ENCODE measurements at places on chromosomes 2 and 18.
A peak's percentile ranks its signal among the peaks of the same experiment; 100 is the strongest.

DNA sequence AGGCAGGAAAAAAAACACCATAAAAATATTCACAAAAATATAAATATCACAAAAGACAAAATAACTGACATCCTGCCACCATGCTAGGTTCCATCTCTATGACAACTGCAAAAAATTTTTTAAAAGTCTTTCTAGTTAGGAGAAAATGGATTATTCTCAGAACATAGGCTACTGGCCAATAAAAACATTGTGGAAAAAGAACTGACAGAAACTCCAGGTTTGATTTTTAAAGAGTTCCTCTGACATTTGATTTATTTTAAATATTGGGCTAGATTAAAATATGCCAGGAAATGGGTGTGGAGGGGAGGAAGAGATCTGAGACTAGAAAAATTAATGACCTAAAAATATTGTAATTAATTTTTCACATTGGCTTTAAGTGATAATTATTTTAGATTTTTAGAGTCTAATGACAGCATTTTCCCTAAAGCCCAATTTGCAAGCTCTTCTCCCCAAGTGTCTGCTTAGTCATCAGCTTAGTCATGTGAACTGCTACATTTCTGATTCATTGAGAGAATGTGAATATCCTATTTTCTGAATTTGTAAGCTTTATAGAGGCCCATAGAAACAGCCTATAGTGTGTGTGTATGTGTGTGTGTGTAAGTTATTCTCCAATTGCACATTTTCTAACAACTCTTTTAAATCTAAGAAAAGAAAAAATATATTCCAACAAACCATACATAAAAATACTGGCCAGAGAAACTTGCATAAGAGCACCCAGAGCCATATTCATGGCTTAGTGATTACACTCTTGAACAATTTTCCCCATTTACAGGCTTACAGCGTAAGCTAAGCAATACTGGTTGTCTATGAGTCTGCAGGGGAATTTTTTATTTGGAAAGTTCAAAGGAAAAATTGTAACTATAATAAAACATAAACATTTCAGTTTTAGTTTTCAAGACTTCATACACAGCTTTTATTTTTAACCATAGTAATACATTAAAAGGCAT, 48.4 kb downstream of the TMEFF2 start:
- DNase-seq = peak; percentile 65

- no peak for DNase-seq
Observed at GRCh38 chr2:105381101-105381668, 17.7 kb downstream of the FHL2 start.

GRCh38 chr2:178502751-178503150, 22.5 kb downstream of the PLEKHA3 start:
- DNase-seq = no peak

GRCh38 chr2:168727904-168728470, 74.5 kb upstream of the NOSTRIN start:
- DNase-seq = no peak

DNA sequence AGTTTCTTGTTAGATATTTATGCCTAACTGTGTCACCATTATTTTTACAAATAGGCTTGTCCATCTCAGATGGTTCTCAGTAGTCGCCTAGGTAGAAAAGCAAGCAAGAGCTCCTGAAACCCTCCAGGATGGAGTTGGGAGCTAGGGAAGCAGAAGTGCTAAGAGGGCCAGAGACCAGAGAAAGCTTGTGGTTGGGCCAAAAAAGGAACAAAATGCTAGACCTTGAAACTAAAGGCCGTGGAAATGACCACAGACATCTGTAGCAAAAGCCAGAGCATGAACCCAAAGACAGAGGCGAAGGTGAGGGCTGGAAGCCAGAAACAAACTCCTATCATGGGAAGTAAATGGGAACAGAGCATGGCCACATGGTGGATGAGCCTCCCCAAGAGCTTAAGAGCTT, 29.9 kb upstream of the RMDN2 start:
- no peak for DNase-seq

DNA sequence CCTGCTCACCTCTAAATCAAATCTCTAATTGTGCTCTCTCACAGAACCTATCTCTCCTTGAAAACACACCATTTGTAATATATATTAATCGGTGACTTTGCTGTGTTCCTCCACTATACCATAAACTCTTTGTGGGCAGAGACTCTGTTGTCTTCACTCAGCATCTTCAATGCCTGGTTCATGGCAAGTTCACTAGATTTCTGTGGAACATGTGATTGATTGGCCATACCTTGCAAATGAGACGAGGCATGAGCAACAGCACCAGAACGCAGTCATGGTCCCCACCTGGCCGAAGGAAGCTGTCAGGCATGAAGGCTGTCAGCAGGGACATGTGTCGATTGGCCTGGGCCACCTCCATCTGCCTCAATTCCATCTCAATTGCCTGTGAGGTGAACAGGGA, 11.6 kb downstream of the DCTN1 start:
- no peak for DNase-seq

DNA sequence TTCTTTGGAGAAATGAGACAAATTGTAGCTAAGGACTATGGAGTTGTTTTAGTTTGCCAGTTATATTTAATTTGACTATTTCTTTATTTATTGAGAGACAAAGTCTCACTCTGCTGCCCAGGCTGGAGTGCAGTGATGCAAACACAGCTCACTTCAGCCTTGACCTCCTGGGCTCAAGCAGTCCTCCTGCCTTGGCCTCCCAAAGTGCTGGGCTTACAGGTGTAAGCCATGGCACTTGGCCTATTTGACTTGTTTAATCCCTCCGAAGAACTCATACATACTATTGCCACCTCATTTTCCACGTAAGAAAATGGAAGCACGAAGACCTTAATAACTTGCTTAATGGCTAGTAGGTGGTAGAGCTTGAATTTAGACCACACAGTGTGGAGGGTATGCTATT, 988 bp upstream of the RNF144A start:
- DNase-seq = no peak

- DNase-seq = no peak
Observed at GRCh38 chr2:16693854-16694253, 28.2 kb upstream of the CYRIA start.

- peak; percentile 31 for DNase-seq
Observed at GRCh38 chr2:116510117-116510671, 1304.3 kb upstream of the DDX18 start.

- DNase-seq = no peak
Observed at GRCh38 chr2:215010390-215010789, 128.0 kb downstream of the ABCA12 start.

GRCh38 chr2:21233194-21233593, 109.4 kb downstream of the TDRD15 start:
- DNase-seq = no peak

DNA sequence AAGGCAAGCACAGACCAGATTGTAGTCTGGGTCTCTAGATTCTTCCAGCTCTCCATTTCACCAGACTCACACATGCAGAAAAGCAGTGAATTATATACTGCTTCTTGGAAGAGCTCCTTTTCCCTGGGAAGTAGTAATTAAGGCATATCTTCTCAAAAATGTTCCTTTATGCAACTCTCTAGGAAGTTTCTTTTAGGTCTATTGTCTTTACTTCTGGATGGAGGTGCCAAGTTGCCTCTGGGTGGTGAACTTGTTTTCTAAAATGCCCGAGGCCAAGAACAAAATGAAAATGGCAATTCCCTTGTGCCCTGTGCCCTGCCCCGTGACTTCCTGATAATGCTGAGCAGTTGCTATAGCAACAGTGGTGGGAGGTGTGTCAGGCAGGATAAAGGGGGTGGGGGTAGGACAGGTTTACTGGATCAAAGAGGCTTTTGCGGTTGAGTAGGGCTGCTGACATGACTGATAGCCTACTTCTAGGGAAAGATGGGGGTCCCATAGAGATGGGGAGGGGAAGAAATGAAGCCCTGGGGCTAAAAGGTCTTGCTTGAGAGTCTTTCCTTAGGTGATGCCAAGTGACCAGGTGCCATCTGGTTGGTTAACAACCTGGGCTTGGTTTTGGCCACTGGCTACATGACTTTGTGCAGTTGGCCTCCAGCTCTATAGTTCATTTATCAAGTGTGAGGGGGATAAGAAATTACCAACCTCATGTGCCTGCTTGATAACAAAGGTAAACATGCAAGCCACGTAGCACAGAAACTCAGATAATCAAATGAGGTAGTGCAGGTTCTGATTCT, 11.8 kb downstream of the IGFBP2 start:
- no peak for DNase-seq

- no peak for DNase-seq
Observed at GRCh38 chr18:10900435-10900834, 248.9 kb downstream of the PIEZO2 start.

DNA sequence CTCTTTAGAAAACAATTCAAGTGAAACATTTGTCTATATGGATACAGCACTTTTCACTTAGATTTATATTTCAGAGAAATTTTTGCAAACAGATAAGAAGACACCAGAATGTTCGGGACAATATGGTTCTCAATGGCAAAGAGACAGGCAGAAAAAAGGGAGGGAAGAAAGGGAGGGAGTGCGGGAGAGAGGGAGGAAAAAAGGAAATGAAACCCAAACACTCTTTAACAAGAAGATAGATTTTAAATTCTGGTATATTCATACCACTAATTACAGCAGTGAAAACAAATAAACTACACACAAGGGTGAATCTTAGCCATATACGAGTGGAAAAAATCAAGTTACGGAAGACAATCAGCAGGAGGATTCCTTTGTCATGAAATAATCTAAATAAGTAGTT, 3.0 kb downstream of the PASK start:
- no peak for DNase-seq

GRCh38 chr2:152406119-152406835, 71.3 kb downstream of the FMNL2 start:
- no peak for DNase-seq

- DNase-seq = no peak
Observed at GRCh38 chr2:150846691-150847090, 359.2 kb upstream of the RND3 start.

DNA sequence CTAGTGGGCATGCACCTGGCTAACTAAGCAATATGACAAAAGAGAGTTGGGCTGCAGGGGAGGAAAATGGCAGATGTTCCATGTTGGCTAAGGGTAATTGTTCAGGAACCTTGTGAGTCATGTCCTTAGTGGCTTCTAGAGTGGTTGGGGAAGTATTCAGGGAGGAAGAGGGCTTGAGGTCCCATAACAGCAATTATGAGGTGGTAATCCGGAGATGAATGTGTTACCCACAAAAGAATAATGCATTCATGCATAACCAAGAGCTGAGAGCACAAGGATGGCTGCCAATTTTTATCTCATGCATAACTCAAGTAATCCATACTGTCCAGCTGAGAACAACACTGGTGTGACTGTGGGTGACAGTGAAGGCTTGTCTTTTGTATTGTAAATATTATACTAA, 42.9 kb downstream of the TMEFF2 start:
- peak; percentile 17 for DNase-seq

- no peak for DNase-seq
Observed at GRCh38 chr2:215498431-215498830, 62.6 kb upstream of the FN1 start.

DNA sequence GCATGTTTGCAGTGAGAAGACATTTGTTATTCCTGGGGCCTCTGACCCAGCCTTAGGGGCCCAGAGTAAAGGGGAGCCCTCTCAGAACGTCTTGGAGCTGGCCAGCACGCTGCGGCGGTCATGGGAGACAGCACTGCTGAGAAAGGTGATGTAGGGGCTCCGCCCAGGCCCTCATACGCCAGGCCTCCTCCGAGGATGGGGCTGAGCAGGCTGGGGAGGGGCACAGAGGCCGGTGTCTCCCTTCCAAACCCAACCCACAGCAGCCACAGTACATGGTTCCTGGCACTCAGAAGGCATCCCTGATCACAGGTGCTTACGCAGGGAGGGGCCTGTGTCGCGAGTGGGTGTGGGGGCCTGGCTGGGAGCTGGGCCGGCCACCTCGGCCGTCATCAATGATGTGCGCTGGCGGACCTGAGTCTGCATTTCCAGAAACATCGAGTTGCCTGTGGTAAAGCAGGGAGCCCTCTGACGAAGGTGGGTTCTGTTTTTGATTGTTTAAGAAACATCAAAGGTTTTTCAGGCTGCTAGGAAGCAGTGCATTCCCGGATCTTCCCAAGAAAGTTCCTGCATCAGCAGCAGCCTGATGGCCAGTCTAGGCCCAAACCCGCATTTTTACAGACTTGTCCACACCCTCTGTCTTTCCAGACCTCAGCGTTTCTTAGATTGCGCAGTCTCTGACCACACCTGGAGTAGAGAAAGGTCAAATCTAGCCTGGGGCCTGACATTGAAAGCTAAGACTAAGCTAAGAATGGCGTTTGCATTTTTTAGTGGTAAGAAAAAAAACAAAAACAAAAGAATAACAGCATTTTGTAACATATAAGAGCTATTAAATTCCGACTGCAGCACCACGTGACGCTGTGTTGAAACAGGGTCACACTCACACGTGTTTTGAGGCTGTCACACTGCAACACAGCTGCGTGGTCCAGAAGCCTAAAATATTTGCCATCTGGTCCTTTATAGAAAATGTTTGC, 51.2 kb upstream of the PXDN start:
- DNase-seq = no peak

DNA sequence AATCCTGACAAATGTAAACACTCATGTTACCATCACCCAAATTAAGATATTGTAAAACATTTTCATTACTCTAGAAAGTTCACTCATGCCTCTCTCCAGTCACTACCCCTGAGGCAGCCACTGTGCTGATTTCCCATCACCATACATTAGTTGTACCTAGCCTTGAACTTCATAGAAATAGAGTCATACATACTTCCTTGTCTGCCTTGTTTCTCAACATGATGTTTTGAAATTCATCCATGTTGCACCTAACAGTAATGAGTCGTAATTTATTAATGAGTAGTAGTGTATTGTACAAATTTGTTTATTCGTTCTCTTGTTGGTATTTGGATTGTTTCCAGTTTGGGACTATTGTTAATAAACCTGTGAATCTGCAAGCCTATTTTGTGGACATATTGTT, 49.0 kb upstream of the TWSG1 start:
- DNase-seq = no peak

- DNase-seq = no peak
Observed at GRCh38 chr2:241064802-241065354, 37.2 kb downstream of the MTERF4 start.

GRCh38 chr2:6919901-6920742, 2.9 kb downstream of the RNF144A start:
- peak; percentile 31 for DNase-seq

DNA sequence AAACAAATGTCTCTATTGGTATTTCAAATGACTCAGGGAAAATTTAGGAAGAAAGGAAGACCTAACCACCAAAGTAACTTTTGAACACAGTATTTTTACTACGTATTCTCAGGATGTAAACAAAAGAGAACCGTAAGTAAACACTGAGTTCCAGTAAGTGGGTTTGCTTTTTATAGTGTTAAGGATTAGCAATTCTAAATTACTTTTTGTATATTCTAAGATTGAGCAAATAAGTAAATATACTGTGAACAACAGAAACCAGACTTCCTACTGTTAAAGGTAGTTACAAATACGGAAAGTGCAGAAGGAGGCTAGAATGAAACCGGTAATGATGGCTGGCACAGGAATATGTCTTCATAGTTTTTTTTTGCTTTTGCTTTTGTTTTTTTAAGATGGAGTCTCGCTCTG, 31.5 kb downstream of the SESTD1 start:
- peak; percentile 64 for DNase-seq

- no peak for DNase-seq
Observed at GRCh38 chr2:148719941-148720436, 75.4 kb downstream of the EPC2 start.

- DNase-seq = peak; percentile 17
Observed at GRCh38 chr2:138846216-138846821, 66.1 kb upstream of the NXPH2 start.

- DNase-seq = no peak
Observed at GRCh38 chr2:168697668-168698121, 104.7 kb upstream of the NOSTRIN start.

GRCh38 chr2:237858294-237859081, 935 bp upstream of the RAMP1 start:
- peak; percentile 88 for DNase-seq

All from mesenchymal stem cell (in vitro differentiated cells and primary cell).